ENCODE measurements at places on chromosomes 4 and X. TPM values are rescaled to one million over a fixed set of nuclear protein-coding genes. Genes with fewer than 3 reads are reported as not detected.

GRCh38 chr4:106830879-106831278 lies 205.2 kb downstream of the DKK2 start:
- DNase-seq: no peak

DNA sequence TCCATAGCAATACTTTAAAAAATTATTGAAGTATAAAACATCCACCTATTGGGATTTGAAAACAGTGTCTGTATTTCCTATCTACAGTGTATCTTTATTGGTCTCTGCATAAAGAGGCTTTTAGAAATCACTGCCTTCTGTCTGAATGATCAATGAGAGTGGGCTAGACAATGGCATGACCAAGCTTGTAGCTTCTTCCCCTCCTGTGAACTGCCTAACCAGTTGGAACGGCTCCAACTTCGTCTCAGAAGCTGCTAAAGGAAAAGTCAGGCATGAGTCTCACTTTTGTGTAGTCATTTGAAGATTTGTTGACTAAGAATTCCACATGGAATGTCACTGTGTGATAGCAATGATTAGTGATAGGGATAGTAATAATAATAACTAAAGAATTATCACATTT lies 64.2 kb downstream of the INTS12 start:
- no peak for DNase-seq

DNA sequence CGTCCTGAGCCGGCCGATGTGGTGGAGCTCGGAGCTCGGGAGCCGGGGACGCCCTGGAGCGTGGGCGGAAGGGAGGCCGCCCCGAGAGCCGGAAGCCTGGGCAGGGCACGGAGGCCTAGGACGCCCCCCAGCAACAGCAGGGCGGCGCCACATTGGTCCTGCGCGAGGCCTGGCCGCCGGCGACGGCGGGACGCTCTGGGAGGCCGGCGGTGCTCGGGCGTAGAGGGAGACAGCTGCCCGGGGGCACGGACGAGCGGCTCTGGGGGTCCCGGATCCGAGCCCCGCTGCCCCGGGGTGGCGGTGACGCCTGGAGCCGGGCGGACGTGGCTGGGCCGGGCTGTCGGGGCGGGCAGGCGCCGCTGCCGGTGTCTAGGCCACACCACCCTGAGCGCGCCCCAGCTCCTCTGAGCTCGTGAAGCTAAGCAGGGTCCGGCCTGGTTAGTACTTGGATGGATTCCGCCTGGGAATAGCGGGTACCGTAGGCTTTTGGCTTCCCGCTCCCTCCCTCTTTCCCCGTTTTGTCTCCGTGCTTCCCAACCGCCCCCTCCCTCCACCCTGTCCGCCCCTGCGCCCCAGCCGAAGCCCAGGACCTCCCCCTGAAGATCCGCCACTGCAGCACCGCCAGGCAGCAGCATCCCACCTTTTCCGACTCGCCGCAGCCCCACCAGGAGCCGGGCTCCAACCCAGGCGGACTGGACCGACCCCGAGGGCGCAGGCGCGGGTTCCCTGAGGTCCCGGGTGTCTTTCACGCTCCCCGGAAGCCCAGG lies 12.1 kb downstream of the FRG2 start:
- DNase-seq: no peak

MGARP gene
- total RNA-seq: not detected

- DNase-seq: no peak
Measured at GRCh38 chrX:1433646-1434357, 18.9 kb downstream of the ASMTL start.

DNA sequence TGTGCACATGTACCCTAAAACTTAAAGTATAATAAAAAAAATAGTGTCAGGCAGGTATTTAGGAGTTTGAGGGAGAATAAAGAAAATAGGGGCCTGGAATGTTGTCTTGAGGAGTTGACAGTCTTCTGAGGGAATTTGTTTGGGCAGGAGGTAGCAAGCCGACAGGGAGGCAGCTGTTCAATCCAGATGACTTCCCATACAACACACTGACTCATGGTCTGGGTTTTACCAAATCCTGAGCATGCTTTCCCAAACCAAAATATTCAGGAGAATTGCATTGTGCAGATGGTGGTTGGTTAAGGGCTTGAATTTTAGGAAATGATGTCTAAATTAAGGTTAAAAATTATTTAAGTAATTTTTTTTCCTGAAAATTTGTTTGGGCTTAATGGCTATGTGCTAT lies 430.0 kb downstream of the INPP4B start:
- no peak for DNase-seq

PLAC1 gene
- total RNA-seq: not detected

- DNase-seq: no peak
Measured at GRCh38 chr4:149751174-149751573, 64.5 kb downstream of the IQCM start.

DNA sequence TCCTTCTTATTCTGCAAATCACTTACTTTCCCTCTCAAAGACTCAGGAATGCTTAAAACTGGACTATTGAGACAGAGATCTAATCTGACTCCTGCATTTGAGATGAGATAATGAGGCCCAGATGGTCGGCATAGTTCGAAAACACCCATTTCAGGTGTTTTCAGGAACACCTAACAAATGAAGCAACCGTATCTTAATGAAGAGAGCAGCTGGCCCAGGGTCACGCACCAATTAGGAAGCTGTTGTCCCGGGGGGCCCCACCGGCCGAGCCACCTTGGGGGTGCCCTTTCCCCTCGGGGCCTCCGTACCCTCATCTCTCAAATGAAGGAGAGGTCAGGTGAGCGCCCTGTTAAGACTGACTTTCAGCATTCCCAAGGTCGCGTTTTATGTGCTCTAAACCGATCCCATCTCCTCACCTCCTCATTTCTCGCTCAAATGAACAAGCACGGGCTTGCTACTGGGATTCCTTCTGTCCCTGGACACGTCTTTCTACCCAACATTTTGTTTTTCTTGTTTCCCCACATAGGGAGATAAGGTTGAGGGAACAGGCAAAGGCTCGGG lies 824 bp downstream of the LRPAP1 start:
- no peak for DNase-seq
